Activated CD4-positive, alpha-beta T cell treated with anti-CD3 and anti-CD28 coated beads, Interleukin-2, amount 10 ng/mL, durations not matched to agents 24 days and 14 days (primary cell): ENCODE measurements at places on chromosomes 2 and 18. TPM values are rescaled to one million over a fixed set of nuclear protein-coding genes. Genes with fewer than 3 reads are reported as not detected.

Gene NEU4
- total RNA-seq, result 1.0 and 1.2 TPM in 2 replicates

Gene REV1
- total RNA-seq, result 47.8 and 48.9 TPM in 2 replicates

Gene MOGAT1
- not detected in 2 replicates for total RNA-seq

Gene MERTK
- 0.57 and 0.63 TPM in 2 replicates for total RNA-seq

Gene EMX1
- total RNA-seq, result 0.09 TPM in 1 of 2 replicates, not detected in the other

Gene PSMA8
- total RNA-seq, result 0.80 and 0.93 TPM in 2 replicates

Gene TPO
- not detected in 2 replicates for total RNA-seq

Gene TMEM178A
- 0.14 TPM in 1 of 2 replicates, not detected in the other for total RNA-seq

Gene CABYR
- 0.36 and 1.3 TPM in 2 replicates for total RNA-seq

Gene DIPK1C
- not detected in 2 replicates for total RNA-seq
